Activated naive CD4-positive, alpha-beta T cell (primary cell): ENCODE measurements at places on chromosomes 16 and 17.

DNA sequence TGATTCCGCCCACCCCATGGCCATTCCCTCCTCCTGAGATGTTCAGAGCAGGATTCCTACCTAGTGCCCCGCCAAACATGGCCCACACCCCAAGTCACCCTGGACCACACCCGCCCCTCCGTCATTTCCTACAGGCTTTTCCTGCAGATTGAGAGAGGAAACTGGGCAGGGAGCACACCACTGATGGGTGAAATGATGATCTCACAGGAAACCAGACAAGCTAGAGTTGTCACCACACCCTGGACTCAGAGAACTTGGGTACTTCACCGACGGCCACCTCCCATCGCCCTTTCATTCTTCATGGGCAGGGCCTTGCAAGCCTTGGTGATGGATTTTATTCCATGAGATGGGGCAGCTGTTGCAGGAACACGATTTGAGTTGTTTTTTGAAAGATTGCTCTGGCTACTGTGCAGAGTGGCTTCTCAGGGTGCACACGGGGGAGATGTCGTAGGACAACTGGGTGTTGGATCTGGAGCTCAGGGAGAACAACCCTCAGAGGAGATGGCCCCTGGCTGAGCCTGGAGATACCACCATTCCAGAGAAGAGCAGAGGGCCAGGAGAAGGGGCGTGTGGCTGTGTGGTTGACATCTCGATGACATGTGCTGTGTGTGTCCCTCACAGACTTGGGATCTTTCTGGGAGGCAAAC lies 7.4 kb upstream of the B9D1 start:
- no peak for DNase-seq

GRCh38 chr17:69581061-69581961 lies 166.8 kb downstream of the MAP2K6 start:
- no peak for DNase-seq

DNA sequence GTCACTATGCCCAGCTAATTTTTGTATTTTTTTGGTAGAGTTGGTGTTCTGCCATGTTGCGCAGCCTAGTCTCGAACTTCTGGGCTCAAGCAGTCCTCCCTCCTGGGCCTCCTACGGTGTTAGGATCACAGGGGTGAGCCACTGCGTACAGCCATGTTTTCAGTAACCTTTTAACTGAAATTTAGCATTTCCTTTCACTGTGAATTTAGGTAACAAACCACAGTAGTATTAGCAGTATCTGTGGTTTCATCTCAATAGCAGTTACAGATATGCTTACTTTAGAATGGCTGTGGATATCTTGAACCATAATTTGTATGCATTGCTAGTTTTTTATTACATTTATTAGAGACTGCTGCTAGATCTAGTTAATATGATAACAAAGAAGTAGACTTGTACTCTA lies 4.3 kb upstream of the RANGRF start:
- DNase-seq: no peak

DNA sequence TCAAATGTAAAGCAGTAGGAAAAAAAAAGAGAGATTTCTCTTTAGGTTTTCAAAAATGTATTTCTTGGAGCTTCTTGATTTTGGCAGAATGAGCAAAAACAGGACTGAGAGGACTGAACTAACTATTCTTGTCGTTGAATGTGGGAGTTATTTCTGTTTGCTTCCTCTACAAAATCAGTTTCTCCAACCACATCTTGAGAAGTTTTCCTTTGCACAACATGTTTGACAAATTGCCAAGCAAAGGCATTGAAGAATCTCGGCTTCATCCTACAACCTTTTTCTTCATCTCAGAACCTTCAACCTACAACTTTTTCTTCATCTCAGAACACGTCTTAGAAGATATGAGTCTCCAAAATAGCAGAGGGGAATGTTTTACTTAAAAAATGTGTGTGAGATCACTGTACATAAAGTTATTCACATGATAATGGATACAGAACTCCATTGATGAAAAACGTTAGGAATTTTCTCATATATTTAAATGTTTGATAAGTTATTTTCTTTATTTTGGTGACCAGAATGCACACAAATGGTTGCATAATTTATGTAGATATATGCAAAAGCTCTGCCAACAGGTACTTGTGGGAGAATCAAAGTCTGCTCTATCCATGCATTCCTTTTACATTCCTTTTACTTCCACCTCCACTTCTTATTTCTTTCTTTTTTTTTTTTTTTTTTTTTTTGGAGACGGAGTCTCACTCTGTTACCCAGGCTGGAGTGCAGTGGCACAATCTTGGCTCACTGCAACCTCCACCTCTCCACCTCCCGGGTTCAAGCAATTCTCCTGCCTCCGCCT lies 370.0 kb downstream of the KCNJ2 start:
- no peak for DNase-seq

GRCh38 chr16:69114976-69115355 lies 9.5 kb downstream of the HAS3 start:
- DNase-seq: no peak

GRCh38 chr16:49835161-49835777 lies 20.6 kb downstream of the ZNF423 start:
- DNase-seq: no peak

GRCh38 chr17:81291662-81292061 lies 3.4 kb downstream of the SLC38A10 start:
- peak; percentile 25 for DNase-seq

GRCh38 chr16:85770741-85771140 lies 19.8 kb upstream of the C16orf74 start:
- no peak for DNase-seq

- DNase-seq: no peak
These were observed 31.5 kb upstream of the LITAF start for GRCh38 chr16:11618107-11618717.

DNA sequence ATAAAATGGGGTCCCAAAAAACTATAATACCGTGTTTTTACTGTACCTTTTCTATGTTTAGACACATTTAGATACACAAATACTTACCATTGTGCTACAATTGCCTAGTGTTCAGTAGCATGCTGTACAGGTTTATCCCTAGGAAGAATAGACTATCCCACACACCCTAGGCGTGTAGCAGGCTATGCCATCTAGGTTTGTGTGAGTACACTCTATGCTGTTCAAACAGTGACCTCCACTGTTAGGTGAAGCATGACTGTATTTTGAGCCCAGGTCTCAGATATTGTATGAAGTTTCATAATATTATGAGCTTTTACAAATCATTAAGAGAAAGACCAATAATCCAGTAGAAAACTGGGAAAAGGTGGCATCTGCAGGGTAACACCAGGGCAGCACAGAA lies 23.6 kb downstream of the MILR1 start:
- no peak for DNase-seq

- DNase-seq: no peak
These were observed 16.0 kb upstream of the KCNJ16 start for GRCh38 chr17:70059071-70059470.

DNA sequence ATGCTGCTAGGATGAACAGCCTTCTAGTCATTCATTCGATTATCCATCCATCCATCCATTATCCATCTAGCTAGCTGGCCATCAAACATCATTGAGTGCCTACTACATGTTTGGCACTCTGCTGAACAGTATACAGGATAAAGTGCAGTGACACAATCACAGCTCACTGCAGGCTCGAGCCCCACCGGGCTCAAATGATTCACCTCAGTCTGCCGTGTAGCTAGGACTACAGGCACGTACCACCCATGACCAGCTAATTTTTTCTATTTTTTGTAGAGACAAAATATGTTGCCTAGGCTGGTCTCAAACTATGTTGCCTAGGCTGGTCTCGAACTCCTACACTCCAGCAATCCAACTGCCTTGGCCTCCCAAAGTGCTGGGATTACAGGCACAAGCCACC lies 50.0 kb downstream of the SSH2 start:
- no peak for DNase-seq

GRCh38 chr17:82344175-82344907 lies 10.8 kb upstream of the SECTM1 start:
- no peak for DNase-seq

- DNase-seq: no peak
These were observed 19.2 kb downstream of the ST3GAL2 start for GRCh38 chr16:70419384-70420327.

- DNase-seq: no peak
These were observed 4.9 kb upstream of the ACTG1 start for GRCh38 chr17:81517339-81518112.

DNA sequence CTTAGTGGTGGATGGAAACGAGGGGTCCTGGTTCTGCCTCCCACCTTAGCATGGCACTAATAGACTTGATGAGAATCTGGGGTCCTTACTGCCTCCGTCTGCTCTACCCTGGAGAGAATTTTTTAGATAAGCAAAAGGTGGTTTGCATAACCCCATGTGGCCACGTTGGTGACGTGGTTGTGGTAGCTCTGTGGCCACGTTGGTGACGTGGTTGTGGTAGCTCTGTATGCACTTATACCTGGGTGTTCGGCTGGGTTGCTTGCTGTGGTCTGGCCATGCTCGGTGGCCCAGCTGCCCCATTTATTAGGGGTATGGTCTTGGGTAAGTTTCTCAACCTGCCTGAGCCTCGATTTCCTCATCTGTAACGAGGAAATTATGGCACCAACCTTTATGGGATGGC lies 13.0 kb downstream of the SPIRE2 start:
- DNase-seq: no peak

GRCh38 chr17:51256101-51256500 lies 3.7 kb downstream of the MBTD1 start:
- no peak for DNase-seq

- no peak for DNase-seq
These were observed 507 bp downstream of the SERPINF1 start for GRCh38 chr17:1762233-1762900.

DNA sequence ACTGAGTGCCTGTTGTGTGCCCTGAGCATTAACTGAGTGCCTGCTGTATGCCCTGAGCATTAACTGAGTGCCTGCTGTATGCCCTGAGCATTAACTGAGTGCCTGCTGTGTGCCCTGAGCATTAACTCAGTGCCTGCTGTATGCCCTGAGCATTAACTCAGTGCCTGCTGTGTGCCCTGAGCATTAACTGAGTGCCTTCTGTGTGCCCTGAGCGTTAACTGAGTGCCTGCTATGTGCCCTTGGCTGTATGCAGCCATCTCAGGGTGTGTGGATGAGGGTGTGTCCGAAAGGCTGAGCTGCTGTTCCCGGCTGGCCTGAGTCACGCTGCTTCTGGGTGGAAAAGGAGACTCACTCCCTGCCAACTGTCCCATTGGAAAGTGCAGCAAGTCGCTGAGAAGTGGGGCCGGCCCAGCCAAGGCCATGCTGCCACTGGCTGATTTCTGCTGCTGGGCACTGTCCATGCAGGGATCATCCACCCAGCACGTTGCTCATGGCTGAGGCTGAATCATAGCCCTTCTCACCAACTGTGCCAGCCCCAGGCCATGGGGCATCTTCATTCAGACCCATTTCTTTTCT lies 113.8 kb downstream of the OR1D5 start:
- DNase-seq: no peak

DNA sequence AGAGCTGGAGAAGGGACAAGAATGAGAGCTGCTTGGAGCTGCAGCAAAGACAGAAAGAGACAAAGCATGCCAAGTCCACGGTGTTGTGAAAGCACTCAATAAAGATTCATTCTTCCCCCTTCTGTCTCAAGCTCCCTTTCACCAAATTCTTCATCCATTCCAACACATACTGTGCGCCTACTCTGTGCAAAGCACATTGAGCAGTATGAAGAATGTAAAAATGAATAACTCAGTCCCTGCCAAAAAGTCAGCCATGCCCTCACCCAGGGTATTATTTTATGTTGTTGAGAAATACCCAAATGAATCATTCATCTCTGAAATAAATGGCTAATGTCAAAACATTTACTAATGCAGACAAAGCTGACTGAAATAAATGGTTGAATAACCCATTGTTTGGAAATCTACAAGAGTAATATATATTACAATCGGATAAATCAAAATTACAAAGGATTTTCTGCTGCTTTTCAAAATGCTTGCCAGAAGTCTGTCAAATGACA lies 282.9 kb upstream of the IRX5 start:
- DNase-seq: no peak

- no peak for DNase-seq
These were observed 992 bp upstream of the CACNG4 start for GRCh38 chr17:66963521-66963908.

DNA sequence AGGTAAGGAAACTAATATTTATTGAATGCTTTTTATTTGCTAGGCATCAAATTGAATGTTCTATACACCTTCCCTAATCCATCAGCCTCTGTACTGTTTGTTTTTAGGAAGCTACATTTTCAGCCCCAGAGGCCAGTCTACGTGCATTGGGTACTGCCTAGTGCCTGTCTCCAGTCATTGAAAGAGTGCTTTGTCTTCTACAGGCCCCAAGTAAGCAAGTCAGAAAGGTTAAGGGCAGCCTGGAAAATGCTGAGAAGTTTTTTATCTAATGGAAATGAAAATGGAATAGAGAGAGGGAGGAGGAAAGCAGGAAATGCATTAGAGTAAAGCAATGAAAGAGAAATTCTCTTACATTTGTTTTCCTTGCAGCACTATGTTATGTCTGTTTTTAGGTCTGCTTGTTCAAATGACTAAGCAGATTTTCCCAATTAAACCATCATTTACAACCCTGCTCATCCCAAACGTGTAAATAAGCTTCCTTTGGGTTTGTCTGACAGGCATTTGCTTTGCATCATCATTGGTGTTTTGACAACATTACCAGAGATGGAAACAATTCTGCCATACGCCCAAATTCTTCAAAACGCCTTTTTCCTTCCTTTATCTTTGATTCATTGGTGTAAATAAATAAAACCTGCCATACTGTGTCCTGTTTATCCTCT lies 116.0 kb upstream of the GOT2 start:
- no peak for DNase-seq

DNA sequence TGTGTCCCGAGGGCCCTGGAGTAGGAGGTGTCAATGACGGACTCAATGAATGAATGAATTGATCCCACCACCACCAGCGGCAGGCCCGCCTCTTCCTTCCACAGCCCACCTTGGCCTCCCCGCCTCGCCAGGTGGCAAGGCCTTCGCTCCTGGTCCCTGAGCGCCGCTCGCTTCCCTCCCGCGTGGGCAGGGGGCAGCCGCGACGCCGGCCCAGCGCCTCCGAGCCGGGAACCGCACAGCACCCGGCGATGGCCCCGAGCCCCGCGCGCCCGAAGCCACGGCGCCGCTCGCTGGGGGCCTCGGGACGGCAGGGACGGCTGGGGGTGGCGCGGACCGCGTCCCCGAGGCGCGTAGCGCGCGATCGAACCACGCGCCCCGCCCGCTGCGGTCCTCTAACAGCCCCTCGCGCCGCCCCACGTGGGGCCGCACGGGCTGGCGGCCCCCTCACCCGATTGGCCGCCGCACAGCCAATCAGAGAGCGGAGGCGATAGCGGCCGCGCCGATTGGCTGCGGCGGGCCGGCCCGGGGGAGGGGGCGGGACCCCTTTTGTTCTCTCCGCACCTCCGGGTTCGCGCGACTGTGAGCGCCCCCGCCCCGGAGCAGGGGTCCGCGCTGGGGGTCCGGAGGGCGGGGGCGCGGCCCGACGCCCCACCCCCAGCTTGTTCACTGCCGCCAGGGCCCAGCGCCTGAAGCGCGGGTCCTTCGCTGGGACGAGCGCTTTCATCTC lies 31.4 kb downstream of the ACTG1 start:
- DNase-seq: peak; percentile 24

- DNase-seq: peak; percentile 59
These were observed 917 bp downstream of the YWHAE start for GRCh38 chr17:1398931-1399678.
